ENCODE measurements at places on chromosomes 1 and 21.

GRCh38 chr1:89453123-89453972 lies 71.3 kb upstream of the LRRC8B start:
- DNase-seq = no peak

DNA sequence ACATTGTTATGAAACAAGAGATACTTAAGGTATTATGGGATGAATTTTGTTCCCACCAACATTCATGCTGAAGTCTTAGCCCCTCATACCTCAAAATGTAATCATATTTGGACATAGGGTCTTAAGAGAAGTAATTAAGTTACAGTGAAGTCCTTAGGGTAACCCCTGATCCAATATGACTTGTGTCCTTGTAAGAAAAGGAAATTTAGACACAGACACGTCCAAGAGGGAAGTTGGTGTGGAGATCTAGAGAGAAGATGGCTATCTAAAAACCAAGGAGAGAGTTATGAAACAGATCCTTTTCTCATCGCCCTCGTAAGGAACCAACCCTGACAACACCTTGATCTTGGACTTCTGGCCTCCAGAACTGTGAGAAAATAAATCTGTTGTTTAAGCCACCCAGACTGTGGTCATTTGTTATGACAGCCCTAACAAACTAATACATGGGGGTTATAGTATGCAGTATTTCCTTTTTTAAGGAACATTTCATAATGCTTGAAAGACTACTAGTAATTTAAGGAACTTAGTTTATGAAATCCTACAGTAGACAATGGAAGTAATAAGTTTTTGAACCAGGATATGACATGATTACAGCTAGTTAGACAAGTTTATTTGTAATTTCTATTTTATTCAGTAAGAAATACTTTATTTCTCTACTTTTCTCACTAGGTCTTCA lies 875.5 kb upstream of the ADGRL2 start:
- DNase-seq = no peak

- no peak for DNase-seq
Measured at GRCh38 chr1:115680730-115681111, 39.0 kb downstream of the VANGL1 start.

DNA sequence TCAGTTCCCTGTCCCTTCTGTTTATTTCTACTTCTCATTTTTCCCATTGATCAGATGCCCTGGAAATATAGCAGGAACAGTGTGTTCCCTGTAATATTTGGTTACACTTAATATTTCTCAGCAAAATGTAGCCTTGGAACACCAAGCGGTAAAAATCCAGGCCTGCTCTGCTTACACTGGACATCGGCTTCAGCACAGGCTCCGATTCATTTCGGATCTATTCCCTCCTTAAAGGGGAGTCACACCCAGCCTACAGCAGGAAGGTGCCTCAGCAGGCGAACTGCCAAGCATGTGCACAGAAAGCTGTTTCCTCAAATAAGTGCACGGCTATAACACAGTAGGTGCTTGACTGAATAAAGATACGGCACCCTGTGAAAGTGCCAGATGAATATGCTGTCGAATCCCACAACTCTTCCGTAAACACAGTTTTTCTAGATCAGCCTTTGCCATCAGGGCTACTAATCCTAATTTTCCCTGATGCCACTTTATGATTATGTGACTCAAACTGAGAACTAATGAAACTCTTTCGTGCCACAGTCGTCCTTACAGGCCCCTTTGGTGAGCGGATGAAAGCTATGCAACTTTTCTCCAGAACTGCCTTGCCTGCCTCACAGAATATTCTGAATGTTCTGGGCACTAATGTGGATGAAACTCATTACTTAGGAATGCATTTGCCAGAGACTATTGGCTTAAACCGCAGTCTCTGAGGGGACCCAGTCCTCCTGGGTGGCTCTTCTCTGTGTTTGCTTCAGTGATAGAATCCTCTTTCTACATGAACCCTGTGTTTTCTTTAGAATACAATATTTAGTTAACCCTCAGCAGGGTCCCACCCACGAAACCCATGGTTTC lies 275.5 kb upstream of the RUNX1 start:
- DNase-seq = no peak
